ENCODE measurements at places on chromosomes 5 and 9.

GRCh38 chr9:132639322-132639721 is 30.5 kb downstream of the DDX31 start:
- DNase-seq: no peak

DNA sequence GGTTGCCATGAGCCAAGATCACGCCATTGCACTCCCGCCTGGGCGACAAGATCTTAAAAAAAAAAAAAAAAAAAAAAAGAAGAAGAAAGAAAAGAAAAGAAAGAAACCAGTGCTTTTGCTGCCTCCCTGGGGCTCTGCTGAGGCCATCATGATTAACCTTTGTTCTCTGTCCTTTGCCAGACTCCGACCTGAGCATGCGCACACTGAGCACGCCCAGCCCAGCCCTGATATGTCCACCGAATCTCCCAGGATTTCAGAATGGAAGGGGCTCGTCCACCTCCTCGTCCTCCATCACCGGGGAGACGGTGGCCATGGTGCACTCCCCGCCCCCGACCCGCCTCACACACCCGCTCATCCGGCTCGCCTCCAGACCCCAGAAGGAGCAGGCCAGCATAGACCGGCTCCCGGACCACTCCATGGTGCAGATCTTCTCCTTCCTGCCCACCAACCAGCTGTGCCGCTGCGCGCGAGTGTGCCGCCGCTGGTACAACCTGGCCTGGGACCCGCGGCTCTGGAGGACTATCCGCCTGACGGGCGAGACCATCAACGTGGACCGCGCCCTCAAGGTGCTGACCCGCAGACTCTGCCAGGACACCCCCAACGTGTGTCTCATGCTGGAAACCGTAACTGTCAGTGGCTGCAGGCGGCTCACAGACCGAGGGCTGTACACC is 251.7 kb downstream of the MARCHF11 start:
- DNase-seq: no peak

DNA sequence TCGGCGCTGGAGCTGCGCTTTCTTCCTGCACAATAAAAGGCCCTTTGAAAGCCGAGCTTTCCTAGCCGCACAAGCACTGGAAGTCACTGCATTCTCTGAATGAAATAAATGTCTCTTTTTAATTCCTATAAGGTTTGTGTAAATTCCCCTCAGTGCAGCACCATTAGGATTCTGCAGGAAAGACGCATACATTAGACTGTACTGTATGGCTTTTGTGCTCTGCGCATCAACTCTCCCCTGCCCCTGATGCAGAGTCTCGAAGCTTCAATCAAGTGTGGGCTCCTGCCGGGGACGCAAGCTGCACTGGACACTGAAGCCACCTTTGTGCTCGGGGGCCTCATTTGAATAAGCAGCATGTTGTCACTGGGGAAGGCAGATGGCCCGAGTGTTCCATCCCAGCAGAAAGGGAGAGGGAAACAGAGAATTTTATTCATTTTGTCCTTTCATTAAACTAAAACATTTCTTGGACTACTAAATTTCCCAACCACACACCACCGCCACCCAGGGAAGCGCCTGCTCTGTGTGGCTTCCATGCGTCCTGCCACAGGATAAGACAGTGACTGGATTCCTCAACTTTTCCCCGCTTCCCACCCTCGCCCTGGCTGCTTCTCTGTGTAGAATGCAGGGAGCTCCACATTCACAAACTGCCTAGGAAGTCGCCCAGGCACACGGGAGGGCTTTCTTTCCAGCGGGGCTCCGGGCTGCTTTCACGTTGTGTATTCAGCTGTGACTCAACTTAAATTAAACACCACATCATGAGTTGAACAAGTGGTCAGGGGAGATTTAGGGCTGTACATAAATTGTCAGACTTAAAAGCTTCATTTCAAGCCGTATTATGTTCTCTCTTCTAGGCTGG is 635.4 kb downstream of the IRX1 start:
- DNase-seq: no peak

GRCh38 chr5:159316519-159317383 is 13.5 kb downstream of the IL12B start:
- peak; percentile 53 for DNase-seq

GRCh38 chr5:91302305-91302704 is 80.8 kb downstream of the ARRDC3 start:
- peak; percentile 42 for DNase-seq

DNA sequence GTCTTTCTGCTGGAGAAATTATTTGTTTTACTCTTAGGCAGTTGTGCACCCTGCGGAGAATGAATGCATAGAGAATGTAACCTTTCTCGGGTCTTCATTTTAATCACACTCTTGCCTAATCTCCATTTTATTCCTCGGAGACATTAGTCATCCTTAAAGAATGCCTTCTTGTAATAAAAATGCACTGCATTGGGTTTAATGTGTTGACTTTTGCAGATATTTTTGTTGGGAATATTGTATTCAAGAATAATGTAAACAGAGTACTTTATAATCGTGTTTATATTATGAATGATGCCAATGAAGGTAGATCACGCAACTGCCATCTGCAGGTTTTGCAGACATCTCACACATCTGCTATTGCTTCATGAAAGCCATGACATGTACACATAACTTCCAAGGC is 1093.9 kb upstream of the CDH6 start:
- DNase-seq: no peak

- DNase-seq: no peak
These were observed 120.1 kb upstream of the ACO1 start for GRCh38 chr9:32264170-32264864.
